ENCODE measurements at places on chromosomes 5 and 9. TPM values are rescaled to one million over a fixed set of nuclear protein-coding genes. Genes with fewer than 3 reads are reported as not detected.

GRCh38 chr5:74289691-74290090 lies 350.8 kb downstream of the ENC1 start:
- no peaks in the 10 kb centered on the region for H3K27me3 ChIP-seq
- DNase-seq, result no peak
- H3K4me1 ChIP-seq, result peaks cover 13% of the 10 kb centered on the region
- H3K36me3 ChIP-seq, result no peaks in the 10 kb centered on the region
- no peak overlapping the region for H3K4me3 ChIP-seq

DNA sequence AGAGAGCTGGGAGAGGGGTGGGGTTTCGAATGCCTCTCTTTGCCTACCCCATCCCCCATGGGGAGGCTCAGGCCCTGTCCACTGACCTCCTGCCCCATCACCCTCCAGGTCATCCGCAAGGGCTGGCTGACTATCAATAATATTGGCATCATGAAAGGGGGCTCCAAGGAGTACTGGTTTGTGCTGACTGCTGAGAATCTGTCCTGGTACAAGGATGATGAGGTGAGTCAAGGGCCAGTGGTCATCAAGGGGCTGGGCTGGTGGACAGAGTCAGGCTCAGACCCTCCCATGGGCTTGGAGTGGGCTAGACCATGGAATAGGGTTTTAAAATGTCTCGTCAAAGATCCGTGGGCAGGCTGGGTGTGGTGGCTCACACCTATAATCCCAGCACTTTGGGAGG lies 33.7 kb downstream of the GOLGA2 start:
- DNase-seq, result no peak
- H3K27ac ChIP-seq, result no peak overlapping the region
- H3K27me3 ChIP-seq, result no peaks in the 10 kb centered on the region
- H3K4me3 ChIP-seq, result no peak overlapping the region
- no peaks in the 10 kb centered on the region for H3K36me3 ChIP-seq

GRCh38 chr9:98807070-98807813 lies at the start of gene GALNT12:
Gene GALNT12 (plus strand): TSS chr9:98807670. CDS start chr9:98807699, 29 bp downstream.
- peaks cover 21% of the 10 kb centered on the region for H3K4me1 ChIP-seq
- peak; percentile 78 for DNase-seq
- peak within 1 kb of the TSS; percentile 56 for H3K4me3 ChIP-seq
- no peaks in the 10 kb centered on the region for H3K27me3 ChIP-seq
- no peaks in the 10 kb centered on the region for H3K36me3 ChIP-seq

DNA sequence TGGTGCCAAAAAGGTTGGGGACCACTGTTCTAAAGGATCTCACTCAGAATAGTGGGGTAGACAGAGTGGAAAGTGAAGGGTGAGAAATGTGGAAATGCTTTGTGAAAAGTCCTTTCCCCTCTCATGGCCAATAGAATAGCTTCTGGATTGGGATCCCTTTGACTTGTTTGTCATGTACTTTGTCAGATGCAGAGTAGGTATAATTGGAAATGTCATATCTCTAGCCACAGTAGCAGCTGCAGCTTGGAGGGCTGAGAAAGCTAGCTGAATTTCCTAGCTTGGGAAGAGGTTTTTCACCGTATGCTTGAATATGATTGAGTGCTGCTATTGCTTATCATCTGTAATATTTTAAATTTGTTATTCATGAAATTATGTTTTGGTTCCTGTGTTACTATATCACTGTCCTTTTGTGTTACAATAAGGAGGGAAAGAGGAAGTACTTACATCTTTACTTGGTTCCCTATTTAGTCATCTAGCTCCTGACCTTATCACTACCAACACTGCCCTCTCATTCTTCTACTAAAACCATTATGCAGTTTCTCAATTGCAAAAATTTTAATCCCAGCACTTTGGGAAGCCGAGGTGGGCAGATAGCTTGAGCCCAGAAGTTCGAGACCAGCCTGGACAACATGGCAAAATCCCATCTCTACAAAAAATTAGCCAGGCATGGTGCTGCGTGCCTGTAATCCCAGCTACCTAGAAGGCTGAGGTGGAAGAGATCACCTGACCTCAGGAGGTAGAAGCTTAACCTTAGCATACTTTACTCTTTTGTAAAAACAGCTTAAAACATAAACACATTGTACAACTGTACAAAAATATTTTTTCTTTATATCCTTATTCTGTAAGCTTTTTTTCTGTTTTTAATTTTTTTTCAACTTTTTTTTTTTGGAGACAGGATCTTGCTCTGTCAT lies 12.4 kb downstream of the SLC30A5 start:
- H3K27ac ChIP-seq, result no peak overlapping the region
- peaks cover 80% of the 10 kb centered on the region for H3K36me3 ChIP-seq
- H3K4me3 ChIP-seq, result no peak overlapping the region
- DNase-seq, result no peak

DNA sequence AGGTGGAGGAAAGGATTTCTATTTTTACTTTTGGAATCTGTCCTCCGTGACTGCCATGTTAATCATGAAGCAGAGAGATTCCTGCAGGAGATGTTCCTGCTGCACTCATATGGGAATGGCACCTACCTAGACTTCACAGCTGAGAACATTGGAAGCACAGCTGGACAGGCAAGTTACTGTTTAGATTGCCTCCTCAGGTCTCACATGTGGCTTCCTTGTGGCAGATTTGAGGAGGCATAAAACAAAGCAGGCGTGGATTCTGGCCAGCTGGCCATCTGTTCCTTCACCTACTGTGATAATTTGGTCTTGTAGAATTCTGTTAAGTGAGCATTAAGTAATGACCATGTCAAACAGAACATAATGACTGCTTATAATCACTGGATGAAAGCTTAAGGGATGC lies 193.4 kb downstream of the EDIL3 start:
- H3K27ac ChIP-seq, result no peak overlapping the region
- H3K36me3 ChIP-seq, result no peaks in the 10 kb centered on the region
- H3K4me1 ChIP-seq, result no peaks in the 10 kb centered on the region
- no peaks in the 10 kb centered on the region for H3K27me3 ChIP-seq
- no peak for DNase-seq

- H3K4me1 ChIP-seq, result peaks cover 2% of the 10 kb centered on the region
- H3K36me3 ChIP-seq, result no peaks in the 10 kb centered on the region
- DNase-seq, result no peak
- H3K27me3 ChIP-seq, result peaks cover 12% of the 10 kb centered on the region
- H3K27ac ChIP-seq, result peak overlapping the region; percentile 24
Observed at GRCh38 chr5:150163547-150164059, 3.0 kb upstream of the CDX1 start.

The GRIA1 gene
- total RNA-seq, result 21.9 TPM

The FRRS1L gene
- total RNA-seq, result 0.09 TPM

DNA sequence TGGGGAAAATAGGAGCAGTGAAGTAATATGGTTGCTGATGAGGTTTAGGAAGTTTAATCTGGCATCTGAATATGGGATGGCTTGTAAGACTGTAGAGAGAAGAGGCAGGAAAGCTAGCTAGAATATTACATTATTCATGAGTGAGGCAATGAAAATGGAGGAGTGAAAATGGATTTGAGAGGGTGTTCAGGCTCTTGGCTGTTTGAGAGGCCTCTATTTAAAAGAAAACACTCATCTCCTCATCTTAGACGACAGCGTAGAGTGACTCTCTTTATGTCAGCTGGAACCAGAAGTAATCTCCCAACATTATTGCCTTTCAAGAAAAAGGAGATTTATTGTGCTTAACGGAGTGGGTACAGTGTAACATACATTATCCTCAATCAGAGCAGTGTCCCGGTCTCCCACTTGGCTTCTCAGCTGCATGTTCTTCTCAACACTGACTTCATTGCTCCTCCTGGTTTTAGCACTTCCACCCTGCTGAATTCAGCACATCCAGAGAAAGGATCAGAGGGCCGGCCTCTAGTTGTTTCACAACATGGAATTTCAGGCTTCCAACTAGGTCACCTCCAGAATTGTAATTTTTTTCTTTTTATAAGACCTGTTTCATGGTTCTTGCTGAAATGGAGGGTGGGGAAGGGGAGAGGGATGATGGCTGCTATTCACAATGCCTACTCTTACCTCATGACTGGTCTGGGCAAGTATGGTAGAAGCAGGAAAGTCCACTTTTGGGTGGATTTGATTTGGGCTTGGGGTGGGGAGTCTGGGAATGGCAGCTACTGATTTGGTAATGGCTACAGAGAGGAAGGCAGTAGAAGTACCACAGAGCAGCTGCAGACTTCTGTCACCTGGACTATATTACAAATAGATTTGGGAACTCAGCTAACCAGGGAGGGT lies 52.9 kb upstream of the KIAA1958 start:
- H3K27ac ChIP-seq, result no peak overlapping the region
- H3K36me3 ChIP-seq, result peaks cover 10% of the 10 kb centered on the region
- no peaks in the 10 kb centered on the region for H3K27me3 ChIP-seq
- H3K4me3 ChIP-seq, result no peak overlapping the region

DNA sequence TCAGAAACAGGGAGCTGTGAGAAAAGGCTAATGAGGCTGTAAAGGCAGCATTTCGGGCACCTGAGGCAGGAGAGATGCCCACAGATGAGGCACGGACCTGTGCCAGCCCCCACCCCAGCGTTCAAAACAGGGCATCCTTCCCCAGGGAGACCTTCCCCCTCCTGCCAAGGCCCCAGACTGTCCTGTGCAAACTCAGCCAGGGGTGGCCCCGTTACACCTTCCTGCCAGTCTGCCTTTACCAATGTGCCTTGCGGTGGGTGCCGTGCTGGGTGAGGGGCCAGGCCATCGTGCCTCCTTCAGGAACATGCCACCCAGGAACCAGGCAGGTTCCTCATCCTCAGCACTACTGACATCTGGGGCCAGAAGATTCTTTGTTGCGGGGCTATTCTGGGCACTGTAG lies 53.9 kb downstream of the AK8 start:
- H3K27me3 ChIP-seq, result no peaks in the 10 kb centered on the region
- DNase-seq, result peak; percentile 51
- H3K4me3 ChIP-seq, result no peak overlapping the region
- H3K4me1 ChIP-seq, result peaks cover 5% of the 10 kb centered on the region
- no peak overlapping the region for H3K27ac ChIP-seq
- H3K36me3 ChIP-seq, result no peaks in the 10 kb centered on the region

The TLE4 gene
- total RNA-seq, result 37.1 TPM

- no peaks in the 10 kb centered on the region for H3K27me3 ChIP-seq
- peaks cover 17% of the 10 kb centered on the region for H3K36me3 ChIP-seq
- H3K27ac ChIP-seq, result no peak overlapping the region
- no peak for DNase-seq
- no peak overlapping the region for H3K4me3 ChIP-seq
- H3K4me1 ChIP-seq, result peaks cover 9% of the 10 kb centered on the region
Observed at GRCh38 chr5:43639566-43639965, 36.6 kb downstream of the NNT start.

GRCh38 chr5:72503888-72504491 lies 3.2 kb downstream of the ZNF366 start:
- peaks cover 22% of the 10 kb centered on the region for H3K4me1 ChIP-seq
- H3K36me3 ChIP-seq, result no peaks in the 10 kb centered on the region
- H3K4me3 ChIP-seq, result peak overlapping the region; percentile 41
- H3K27ac ChIP-seq, result peak overlapping the region; percentile 70
- H3K27me3 ChIP-seq, result no peaks in the 10 kb centered on the region

DNA sequence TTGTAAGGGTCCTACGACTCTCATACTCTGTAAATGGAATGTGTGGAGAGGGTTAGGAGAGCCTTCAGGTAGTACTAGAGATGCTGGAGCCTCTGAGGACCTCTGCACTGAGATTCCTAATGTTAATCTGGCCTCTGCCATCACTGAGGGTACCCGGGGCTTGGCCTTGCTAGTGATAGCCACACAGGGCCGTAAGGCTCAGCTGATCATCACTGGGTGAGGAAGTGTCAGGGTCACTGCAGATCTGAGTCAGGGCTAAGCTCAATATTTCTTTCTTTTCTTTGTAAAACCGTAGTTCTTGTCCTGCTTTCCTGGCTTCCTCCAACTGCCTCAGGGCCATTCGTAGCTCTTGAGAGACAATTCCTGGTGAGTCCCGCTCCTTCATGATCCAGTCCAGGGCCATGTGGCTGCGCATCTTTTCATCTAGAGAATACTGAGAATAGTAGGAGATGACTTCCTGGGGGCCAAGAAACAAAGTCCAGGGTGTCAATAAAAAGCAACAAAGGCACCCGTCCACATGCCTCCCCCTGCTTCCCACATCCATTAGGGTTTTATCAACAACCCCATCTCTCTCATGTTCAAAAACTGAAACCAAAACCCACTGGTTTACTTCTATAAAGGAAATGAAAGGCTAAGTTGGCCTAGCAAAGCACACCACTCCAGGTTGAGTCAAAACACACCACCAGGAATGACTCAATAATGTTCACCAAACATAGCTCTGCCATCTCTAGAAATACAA lies 47.7 kb downstream of the LIX1 start:
- no peak overlapping the region for H3K27ac ChIP-seq
- H3K4me1 ChIP-seq, result no peaks in the 10 kb centered on the region
- H3K36me3 ChIP-seq, result no peaks in the 10 kb centered on the region
- DNase-seq, result no peak

The ABITRAM gene
- total RNA-seq, result 13.3 TPM

The EPB41L4B gene
- 10.1 TPM for total RNA-seq

- H3K36me3 ChIP-seq, result no peaks in the 10 kb centered on the region
- no peak overlapping the region for H3K27ac ChIP-seq
- no peaks in the 10 kb centered on the region for H3K27me3 ChIP-seq
- H3K4me3 ChIP-seq, result no peak overlapping the region
Observed at GRCh38 chr5:50878470-50878869, 212.0 kb downstream of the PARP8 start.

DNA sequence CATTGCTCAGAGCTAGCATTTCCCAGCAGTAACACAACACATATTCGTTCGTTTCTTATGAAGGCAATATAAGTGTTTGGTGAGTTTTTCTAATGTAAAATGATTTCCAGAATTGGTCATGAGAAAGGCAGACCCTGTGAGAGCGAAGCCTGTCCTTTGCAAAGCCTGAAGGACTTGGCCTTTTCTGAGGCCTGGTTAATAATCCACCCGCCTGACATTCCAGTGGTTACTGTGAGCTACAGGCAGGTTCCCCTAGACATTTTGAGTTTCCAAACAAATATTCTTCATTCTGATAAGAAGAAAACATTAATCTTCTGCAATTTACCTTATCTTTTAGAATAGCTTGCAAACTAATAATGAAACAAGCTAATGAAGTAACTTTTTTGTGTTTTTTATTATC lies 38.0 kb downstream of the ADAMTS16 start:
- no peaks in the 10 kb centered on the region for H3K27me3 ChIP-seq
- no peaks in the 10 kb centered on the region for H3K4me1 ChIP-seq
- no peak for DNase-seq
- H3K36me3 ChIP-seq, result no peaks in the 10 kb centered on the region
- no peak overlapping the region for H3K4me3 ChIP-seq

- no peak overlapping the region for H3K27ac ChIP-seq
- H3K36me3 ChIP-seq, result no peaks in the 10 kb centered on the region
- DNase-seq, result no peak
- H3K4me3 ChIP-seq, result no peak overlapping the region
- no peaks in the 10 kb centered on the region for H3K27me3 ChIP-seq
Observed at GRCh38 chr5:16321284-16321683, 141.7 kb upstream of the MARCHF11 start.

Data from upper lobe of right lung (tissue), 1 donor.